Activated CD4-positive, alpha-beta T cell treated with anti-CD3 and anti-CD28 coated beads for 36 hours (primary cell): ENCODE measurements at places on chromosomes 12 and 14.

GRCh38 chr12:18368594-18368993, 107.3 kb downstream of the PIK3C2G start:
- H3K27me3 ChIP-seq: no peaks in the 10 kb centered on the region
- H3K36me3 ChIP-seq: no peaks in the 10 kb centered on the region
- no peak overlapping the region for H3K4me3 ChIP-seq
- DNase-seq: no peak
- H3K4me1 ChIP-seq: no peaks in the 10 kb centered on the region

DNA sequence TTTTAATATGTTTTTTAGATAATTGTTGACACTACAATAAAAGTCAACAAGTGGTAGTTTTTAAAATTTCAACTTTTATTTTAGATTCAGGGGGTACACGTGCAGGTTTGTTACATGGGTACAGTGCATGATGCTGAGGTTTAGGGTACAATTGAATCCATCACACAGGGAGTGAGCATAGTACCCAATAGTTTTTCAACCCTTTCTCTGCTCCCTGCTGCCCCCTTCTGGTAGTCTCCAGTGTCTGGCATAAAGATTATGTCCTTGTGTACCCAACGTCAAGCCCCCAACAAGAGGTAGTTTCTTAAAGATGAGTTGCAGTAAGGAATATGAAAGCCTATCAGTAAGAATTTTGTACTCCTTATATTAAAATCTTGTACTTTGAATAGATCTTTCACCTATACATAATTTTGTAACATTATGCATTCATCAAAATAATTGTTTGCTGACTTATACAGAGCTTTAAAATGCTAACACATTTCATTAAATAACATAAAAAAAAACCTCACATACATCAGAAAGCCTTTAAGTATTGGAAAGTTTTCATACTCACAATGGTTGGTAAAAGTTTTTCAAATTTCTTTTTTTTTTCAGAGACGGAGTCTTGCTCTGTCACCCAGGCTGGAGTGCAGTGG, 5.4 kb upstream of the RALGAPA1 start:
- no peak overlapping the region for H3K4me3 ChIP-seq
- peak; percentile 90 for DNase-seq
- H3K36me3 ChIP-seq: no peaks in the 10 kb centered on the region
- H3K27ac ChIP-seq: no peak overlapping the region

DNA sequence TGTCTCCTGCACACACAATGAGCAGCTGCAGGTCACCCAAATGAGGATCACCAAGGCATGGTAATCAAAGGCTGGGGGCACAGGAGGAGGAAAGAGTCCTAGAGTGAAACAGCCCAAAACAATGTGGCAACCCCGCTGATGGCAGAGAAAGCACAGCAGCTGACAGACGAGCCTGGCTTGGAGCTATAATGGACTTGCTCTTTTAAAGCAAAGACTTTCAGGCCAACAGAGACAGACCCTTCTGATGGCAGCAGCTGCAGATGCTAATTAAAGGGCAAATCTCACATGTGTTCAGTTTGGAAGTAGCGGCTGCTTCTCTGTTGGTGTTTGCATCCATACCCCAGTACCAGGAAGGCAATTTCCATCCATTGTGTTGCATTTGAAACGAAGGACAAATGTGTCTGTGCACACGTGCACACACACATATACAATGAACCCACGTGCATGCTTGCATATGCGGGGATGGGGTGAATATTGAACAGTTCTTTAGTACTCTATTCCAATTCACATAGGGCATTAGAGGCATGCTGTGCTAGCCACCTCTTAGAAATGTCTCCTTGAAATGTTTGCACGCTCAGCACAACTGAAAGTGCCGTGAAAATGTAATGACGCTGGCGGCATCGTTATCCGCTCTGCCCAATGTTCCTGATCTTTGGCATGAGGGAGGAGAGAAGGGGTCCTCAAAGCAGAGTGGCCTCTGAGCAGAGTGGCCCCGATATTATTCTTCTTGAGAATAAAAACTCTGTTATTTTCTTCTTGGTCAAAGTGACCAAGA, 38.1 kb downstream of the CIT start:
- no peak for DNase-seq
- no peak overlapping the region for H3K27ac ChIP-seq
- peaks cover 19% of the 10 kb centered on the region for H3K36me3 ChIP-seq
- H3K4me1 ChIP-seq: no peaks in the 10 kb centered on the region
- no peaks in the 10 kb centered on the region for H3K27me3 ChIP-seq
- H3K4me3 ChIP-seq: no peak overlapping the region

GRCh38 chr12:4586500-4586899, 24.5 kb downstream of the DYRK4 start:
- peaks cover 7% of the 10 kb centered on the region for H3K27me3 ChIP-seq
- no peaks in the 10 kb centered on the region for H3K36me3 ChIP-seq
- no peak overlapping the region for H3K27ac ChIP-seq
- no peaks in the 10 kb centered on the region for H3K4me1 ChIP-seq
- no peak overlapping the region for H3K4me3 ChIP-seq

- no peak for DNase-seq
- no peak overlapping the region for H3K27ac ChIP-seq
- H3K4me3 ChIP-seq: no peak overlapping the region
- H3K4me1 ChIP-seq: peaks cover 19% of the 10 kb centered on the region
- peaks cover 5% of the 10 kb centered on the region for H3K27me3 ChIP-seq
Measured at GRCh38 chr14:52042371-52043289, 26.2 kb downstream of the NID2 start.

- peaks cover 6% of the 10 kb centered on the region for H3K27me3 ChIP-seq
- no peaks in the 10 kb centered on the region for H3K4me1 ChIP-seq
- H3K36me3 ChIP-seq: no peaks in the 10 kb centered on the region
- H3K27ac ChIP-seq: no peak overlapping the region
Measured at GRCh38 chr14:74954947-74955228, 509 bp downstream of the PGF start.

GRCh38 chr14:61578745-61579144, 116.6 kb upstream of the HIF1A start:
- H3K36me3 ChIP-seq: peaks cover 2% of the 10 kb centered on the region
- H3K27ac ChIP-seq: no peak overlapping the region
- peaks cover 43% of the 10 kb centered on the region for H3K4me1 ChIP-seq
- no peak for DNase-seq

DNA sequence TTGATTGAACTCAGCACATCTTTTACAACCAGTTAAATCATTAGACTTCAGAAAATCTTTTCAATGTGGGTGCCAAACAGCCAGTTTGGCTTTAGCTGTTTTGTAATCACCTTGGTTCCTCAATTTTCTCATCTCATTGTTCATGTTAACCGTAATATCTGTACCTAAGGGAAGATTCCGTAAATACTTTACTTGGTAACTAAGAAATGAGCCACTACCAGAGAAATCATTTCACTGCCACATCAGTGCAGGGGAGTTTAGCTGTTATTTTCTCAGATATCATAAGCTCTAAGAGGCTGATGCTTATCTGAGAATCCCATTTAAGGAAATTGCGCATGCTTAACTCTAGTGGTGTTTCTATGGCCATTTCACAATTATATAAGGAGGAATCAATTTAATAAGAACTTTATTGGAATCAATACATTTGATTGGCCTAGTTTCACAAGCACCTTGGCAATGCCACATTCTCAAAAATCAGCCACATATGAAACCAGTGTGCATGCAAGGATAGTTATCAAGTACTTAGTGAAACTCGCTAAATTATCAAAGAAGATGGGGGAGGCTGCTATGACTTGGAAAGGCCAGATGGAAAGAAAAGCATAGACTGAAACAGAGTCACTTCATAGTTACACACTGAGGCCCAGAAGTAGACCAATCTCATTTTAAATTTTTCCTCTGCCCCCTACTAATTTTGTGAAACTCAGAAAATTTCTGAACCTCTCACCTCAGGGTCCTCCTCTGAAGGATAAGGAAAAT, 28.1 kb upstream of the IL22 start:
- H3K27me3 ChIP-seq: peaks cover 24% of the 10 kb centered on the region
- peaks cover 28% of the 10 kb centered on the region for H3K4me1 ChIP-seq
- DNase-seq: no peak

DNA sequence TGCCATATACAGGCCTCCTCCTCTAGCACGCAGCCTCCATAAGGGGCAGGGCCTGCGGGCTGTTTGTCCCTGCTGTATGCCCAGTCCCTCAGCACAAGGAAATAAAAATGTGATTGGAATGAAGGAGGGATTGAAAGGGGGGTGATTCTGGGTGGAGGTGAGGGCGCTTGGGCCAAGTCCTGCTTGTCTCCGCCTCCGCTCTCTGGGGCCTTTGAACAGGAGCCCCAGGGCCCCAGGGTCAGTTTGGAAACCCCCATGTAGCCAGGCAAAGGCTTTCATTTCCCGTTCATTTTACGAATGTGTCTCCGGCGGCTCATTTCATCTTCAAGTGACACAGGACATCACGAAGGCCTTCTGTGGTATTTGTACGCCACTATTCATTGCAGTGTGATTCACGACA, 4.5 kb upstream of the CACNA2D4 start:
- no peaks in the 10 kb centered on the region for H3K27me3 ChIP-seq
- peaks cover 9% of the 10 kb centered on the region for H3K4me1 ChIP-seq
- H3K36me3 ChIP-seq: no peaks in the 10 kb centered on the region
- H3K4me3 ChIP-seq: no peak overlapping the region

- H3K27me3 ChIP-seq: no peaks in the 10 kb centered on the region
- no peak for DNase-seq
- H3K36me3 ChIP-seq: no peaks in the 10 kb centered on the region
- no peak overlapping the region for H3K27ac ChIP-seq
- no peaks in the 10 kb centered on the region for H3K4me1 ChIP-seq
Measured at GRCh38 chr12:79381248-79382208, 309.2 kb downstream of the PAWR start.

- H3K4me3 ChIP-seq: peak overlapping the region; percentile 70
- H3K27ac ChIP-seq: peak overlapping the region; percentile 74
- H3K36me3 ChIP-seq: no peaks in the 10 kb centered on the region
- DNase-seq: peak; percentile 73
Measured at GRCh38 chr14:105093038-105093430, 27.8 kb upstream of the GPR132 start.

DNA sequence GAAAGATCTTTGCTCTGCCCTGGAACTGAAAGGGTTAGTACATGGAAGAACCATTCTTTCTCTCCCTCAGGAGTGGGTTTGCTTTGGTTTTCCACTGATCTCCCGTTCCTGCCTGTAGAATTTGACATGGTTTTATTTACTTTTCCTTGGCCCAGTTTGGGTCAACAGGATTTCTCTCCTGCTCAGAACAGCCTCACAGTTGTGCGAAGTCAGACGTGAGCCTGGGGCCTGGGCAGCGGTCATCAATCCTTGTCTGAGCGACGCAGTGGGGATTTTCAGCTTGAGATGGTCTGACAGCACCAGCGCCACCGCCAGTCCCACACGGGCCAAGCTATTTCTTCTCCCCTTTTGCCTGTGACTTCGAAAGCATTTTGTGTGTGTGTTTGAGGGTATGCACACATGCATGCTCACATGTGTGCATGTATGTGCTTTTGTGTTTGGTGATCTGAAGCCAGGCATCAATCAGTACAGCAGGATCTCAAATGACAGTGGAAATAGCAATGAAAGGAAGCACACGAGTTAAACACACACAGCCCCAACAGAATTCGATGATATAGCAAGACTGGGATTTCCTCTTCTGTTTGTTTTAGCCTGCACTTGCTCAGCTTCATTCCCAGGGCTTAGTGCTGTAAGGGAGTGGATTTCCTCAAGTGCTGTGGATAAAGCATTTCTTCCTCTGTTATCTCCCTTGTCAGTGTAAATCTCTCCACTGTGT, 58.3 kb downstream of the SMOC1 start:
- H3K27ac ChIP-seq: no peak overlapping the region
- no peak overlapping the region for H3K4me3 ChIP-seq
- peaks cover 21% of the 10 kb centered on the region for H3K27me3 ChIP-seq
- H3K36me3 ChIP-seq: no peaks in the 10 kb centered on the region

- DNase-seq: no peak
- H3K27me3 ChIP-seq: no peaks in the 10 kb centered on the region
- no peak overlapping the region for H3K27ac ChIP-seq
- H3K4me1 ChIP-seq: peaks cover 23% of the 10 kb centered on the region
Measured at GRCh38 chr12:45204757-45205156, 11.1 kb upstream of the ANO6 start.

- H3K4me3 ChIP-seq: no peak overlapping the region
- H3K4me1 ChIP-seq: no peaks in the 10 kb centered on the region
- DNase-seq: no peak
- no peak overlapping the region for H3K27ac ChIP-seq
- H3K36me3 ChIP-seq: no peaks in the 10 kb centered on the region
- no peaks in the 10 kb centered on the region for H3K27me3 ChIP-seq
Measured at GRCh38 chr12:105321125-105321524, 9.4 kb upstream of the C12orf75 start.

DNA sequence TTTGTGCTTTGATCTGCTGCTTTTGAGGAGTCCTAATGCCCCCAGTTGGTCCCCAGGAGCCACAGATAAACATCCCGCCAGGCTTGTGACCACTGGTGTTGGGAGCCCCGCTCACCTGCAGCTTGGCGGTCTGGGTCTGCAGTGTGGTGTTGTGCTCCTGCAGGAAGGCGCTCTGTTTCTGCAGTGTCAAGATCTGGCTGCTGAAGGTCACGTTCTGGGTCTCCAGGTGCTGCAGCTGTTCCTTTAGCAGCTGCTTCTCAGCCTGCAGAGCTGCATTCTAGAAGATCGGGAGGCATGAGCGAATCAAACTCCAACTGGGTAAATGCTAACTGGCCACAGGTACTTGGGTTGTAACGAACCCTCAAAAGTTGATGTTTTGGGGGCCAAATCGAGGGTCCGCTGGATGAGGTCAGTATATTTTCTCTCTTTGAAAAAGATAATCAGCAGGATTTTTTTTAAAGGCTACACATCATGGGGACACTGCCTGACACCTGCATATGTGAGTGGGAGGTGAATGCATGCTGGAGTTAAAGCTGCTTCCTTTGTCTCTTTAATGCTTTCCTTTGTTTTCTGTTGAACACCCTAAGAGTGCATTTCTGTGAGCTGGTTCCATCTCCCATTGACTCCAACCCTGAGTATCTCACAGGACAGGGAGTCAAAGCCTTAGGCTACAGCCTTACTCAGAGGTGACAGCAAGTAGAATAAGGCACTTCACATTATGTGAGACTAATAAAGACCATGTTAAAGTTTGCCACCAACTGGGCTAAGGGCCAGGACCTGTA, 61.3 kb upstream of the GPR68 start:
- peak overlapping the region; percentile 63 for H3K27ac ChIP-seq
- H3K36me3 ChIP-seq: peaks cover 75% of the 10 kb centered on the region
- no peak overlapping the region for H3K4me3 ChIP-seq
- H3K4me1 ChIP-seq: peaks cover 48% of the 10 kb centered on the region

DNA sequence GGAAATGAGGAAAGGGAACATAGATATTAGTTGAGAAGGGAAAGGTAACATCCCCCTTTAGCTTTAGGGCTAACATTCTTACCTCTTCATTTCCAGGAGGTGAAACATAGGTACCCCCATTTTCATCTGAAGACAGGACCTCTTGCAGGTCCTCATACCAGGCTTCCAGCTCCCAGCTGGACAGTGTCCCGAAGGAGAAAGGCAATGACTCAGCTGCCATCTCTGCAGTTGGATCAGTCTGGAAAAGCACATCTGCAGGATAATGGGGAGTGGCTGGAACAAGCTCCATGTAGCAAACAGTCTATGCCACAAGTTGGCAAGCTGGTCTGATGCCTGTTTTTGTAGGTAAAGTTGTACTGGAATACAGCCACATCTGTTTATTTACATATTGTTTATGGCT, 3.1 kb downstream of the DDIT3 start:
- no peak for DNase-seq
- no peak overlapping the region for H3K4me3 ChIP-seq
- peaks cover 34% of the 10 kb centered on the region for H3K4me1 ChIP-seq
- peak overlapping the region; percentile 44 for H3K27ac ChIP-seq

- H3K4me3 ChIP-seq: no peak overlapping the region
- DNase-seq: peak; percentile 92
- H3K36me3 ChIP-seq: peaks cover 7% of the 10 kb centered on the region
- peaks cover 3% of the 10 kb centered on the region for H3K27me3 ChIP-seq
- H3K4me1 ChIP-seq: no peaks in the 10 kb centered on the region
Measured at GRCh38 chr12:54579696-54580333, 8.6 kb downstream of the PPP1R1A start.

- no peak overlapping the region for H3K27ac ChIP-seq
- peak; percentile 7 for DNase-seq
- H3K36me3 ChIP-seq: no peaks in the 10 kb centered on the region
- no peaks in the 10 kb centered on the region for H3K4me1 ChIP-seq
Measured at GRCh38 chr12:98955284-98955683, 310.2 kb downstream of the APAF1 start.
